Stimulated activated CD4-positive, alpha-beta T cell treated with anti-CD3 and anti-CD28 coated beads, Interleukin-15, amount 100 ng/mL, for 1 hour (primary cell): ENCODE measurements at places on chromosomes 2 and 18.

DNA sequence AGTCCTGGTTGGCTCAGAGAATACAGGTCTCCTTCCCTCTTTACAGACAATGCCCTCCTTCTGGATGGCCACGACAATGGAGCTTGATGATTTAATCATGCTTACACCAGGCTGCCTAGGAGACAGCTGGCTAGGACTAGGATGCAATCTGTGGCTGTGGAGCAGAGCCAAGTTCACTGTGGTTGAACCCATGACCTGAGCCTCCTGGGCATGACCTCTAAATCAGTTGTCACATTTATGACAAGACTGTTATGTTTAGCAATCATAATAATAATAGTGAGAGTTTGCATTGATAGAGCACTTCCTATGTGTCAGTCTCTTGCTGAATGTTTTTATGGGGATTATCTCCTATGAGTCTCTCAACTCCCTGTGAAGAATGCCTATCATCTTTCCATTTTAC is 244.1 kb downstream of the ICOS start:
- DNase-seq, result no peak

DNA sequence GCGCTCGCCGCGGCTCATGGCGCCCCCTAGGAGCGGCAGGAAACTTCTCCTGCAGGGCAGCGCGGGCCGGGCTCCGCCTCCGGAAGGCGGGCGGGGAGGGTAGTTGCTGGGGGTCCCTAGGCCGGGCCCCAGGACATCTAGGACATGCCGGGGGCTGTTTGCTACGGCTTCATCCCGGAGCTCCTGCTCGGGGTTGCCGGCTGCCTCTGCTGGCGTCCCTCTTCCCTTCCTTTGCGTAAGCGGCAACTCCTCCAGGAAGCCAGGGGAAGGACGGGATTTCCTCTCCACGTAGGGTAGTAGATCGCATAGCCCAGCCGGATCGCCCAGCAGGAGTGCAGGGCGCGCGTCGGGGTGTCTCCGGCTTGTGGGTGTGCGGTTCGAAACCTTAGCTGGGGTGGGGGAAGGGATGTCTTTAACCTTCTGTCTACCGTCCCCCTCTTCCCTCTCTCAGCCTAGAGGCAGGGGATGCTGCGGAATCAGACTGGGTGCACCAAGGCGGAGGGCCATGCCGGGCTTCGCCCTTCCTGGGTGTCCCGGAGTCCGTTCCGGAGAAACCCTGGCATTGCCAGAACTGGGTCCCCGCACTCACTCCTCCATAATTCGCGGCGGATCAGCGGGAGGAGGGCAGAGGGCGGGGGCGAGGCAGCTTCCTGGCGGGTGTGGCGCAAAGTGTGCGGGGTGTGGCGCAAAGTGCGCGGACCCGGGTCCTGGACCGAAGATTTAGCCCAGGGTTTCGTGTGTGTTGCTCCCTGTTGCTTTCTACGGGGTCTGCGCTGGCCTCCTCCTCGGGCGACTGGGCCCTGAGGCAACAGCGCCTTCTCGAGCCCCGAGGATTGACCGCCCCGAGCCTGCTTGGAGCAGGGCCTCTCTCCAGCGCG is 12.2 kb upstream of the SKOR2 start:
- no peak for DNase-seq

DNA sequence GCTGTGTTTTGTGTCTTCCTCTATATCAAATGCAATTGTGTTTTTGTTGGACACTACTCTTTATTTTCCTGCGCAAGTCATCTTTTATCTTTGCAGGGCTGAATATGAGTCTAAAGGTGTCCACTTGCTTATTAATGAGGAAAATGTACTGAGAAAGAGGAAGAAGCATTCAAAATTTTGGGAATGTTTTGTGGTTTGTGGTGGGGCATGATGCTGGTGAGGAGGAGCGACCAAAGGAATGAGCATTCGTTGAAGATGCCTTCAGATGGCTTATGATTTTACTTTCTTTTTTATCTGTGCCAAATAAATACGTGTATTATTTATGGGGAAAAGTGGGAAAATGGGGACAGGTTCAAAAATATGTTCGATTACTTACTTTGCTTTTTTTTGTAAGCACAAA is 63.9 kb upstream of the SMIM21 start:
- no peak for DNase-seq

- DNase-seq, result no peak
Measured at GRCh38 chr2:134375935-134376334, 122.1 kb downstream of the MGAT5 start.

DNA sequence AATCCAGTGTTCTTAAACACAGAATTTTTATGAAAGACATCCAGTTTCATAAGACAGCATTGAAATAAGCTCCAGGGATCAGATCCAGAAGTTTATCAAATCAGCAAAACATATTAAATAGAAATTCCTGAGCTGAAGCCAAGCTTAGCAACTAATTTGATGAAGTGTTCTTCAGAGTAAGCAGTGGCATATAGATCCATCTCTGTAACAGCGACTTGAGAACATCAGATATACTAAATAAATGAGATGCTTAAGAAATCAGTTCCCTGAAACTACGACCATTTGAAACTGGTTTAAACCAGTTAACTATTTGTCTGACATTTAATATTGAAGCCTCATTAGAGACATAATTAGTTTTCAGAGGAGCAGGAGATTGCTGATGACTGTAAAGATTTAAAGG is 34.1 kb downstream of the PPP1R1C start:
- no peak for DNase-seq

- no peak for DNase-seq
Measured at GRCh38 chr2:148853458-148853857, 21.6 kb upstream of the KIF5C start.

DNA sequence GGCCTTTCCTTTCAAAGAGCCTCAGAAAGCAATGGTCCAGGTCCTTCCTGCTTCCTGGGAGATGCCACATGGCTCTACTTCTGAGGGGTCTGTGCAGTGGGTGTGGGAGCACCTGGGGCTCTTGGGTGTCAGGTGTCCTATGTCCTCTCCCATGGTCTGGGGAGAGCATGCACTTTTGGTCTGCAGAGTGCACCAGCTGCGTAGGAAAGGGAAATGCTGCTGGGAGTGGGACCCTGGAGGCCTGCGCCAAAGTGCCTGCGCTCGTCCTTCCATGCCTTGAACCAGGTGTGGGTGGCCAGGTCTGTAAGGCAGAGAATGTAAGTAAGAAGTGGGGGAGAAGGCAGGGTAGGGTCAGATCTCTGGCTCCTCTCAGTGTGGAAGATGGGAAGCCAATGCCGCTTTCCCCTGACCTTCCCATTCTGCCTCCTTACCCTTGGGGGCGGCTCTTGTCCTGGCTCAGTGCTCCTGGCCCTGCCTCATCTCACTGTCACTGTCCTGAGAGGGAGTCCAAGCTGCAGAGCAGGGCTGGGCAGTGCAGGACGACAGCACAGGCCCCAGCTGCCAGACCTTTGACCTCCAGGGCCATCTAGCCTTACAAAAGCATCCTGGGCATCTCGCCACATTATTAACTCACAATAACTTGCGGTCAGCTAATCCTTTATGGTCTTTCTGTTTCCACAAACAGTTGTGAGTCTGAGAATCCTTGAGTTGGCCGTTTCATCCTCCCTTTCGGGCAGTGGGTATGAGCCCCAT is 6.6 kb upstream of the PROM2 start:
- DNase-seq, result no peak

GRCh38 chr2:85675866-85676548 is 8.0 kb upstream of the SFTPB start:
- no peak for DNase-seq

- no peak for DNase-seq
Measured at GRCh38 chr2:175606010-175606841, 395.8 kb downstream of the LNPK start.

DNA sequence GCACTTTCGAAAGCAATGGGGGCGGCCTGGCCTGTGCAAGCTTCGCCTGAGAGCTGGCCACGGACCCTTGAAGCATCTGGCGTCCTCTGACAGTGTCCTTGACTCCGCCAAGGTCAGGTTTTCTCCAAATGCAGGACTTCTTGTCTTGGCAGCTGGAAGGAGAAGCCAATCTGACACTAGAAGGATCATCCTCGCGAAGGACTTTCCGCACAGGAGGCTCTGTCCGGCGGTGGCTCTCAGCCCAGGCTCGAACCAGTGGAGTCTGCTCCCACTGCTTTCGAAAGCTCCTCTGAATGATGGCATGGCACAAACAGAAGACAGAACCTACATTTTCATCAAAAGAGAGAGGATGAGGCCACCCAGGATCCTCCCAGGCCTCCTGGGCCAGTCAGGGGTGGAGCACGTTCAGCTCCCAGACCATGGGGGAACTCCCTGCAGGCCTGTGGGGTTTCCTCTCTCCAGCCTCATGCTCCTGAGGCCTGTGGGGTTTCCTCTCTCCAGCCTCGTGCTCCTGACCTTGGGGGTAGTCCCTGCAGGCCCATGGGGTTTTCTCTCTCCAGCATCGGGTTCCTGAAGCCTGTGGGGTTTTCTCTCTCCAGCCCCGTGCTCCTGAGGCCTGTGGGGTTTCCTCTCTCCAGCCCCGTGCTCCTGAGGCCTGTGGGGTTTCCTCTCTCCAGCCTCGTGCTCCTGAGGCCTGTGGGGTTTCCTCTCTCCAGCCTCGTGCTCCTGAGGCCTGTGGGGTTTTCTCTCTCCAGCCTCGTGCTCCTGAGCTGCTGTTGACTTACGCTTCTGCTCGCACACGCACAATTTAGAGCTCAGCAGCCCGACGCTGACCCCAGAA is 396.5 kb upstream of the SALL3 start:
- DNase-seq, result no peak

DNA sequence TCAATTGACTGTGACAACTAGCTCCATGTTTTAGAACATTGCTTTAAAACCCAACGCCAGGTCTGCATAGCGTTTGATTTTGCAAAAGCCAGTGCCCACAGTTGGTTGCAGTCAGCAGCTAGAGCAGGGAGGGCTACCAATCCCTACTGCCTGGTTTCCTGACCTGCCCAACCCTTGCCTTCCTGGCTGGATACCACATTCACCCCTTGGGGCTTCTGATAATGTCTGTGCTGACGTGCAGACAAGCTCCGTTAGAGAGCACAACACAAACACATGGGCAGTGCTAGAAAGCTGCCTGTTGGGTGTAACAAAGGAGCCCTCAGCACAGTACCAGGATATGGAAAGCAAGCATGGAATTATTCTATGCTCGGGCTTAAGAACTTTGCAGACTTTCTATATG is 71.4 kb upstream of the THSD7B start:
- DNase-seq, result no peak
